ENCODE measurements at places on chromosomes 5 and 9. TPM values are rescaled to one million over a fixed set of nuclear protein-coding genes. Genes with fewer than 3 reads are reported as not detected.

Gene PCDH12
- total RNA-seq, result not detected

Gene FGD3
- total RNA-seq, result 1.5 TPM

Gene ARSI
- total RNA-seq, result 3.3 TPM

Gene NTRK2
- under 0.01 TPM for total RNA-seq

Gene NXNL2
- 0.23 TPM for total RNA-seq

Gene PCDHB8
- not detected for total RNA-seq

Gene TMEFF1
- total RNA-seq, result 0.99 TPM

Gene OBP2A
- total RNA-seq, result not detected

Gene WDR38
- total RNA-seq, result not detected

Gene PCDHA9
- total RNA-seq, result not detected

Measured in airway epithelial cell (primary cell).